ENCODE measurements at places on chromosomes 13 and 19.

DNA sequence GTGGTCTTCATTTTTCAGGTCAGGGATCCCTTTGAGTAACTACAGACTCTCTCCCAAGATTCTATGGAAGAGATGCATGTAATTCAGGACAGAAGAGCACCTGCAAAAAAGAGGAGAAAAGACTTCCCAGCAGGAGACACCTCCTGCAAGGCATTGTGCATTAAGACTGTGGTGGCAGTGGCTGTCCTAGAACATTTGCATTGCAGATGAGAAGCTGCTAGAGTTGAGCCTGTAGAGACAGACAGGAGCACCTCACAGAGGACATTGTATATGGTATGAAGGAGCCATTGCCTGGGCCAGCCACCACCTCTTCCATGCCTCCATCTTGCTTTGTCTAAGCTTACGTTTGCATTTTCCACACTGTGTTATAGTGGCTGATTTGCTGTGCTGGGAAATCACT is 11.2 kb upstream of the MYO16 start:
- no peak for DNase-seq

- peak; percentile 28 for DNase-seq
Observed at GRCh38 chr19:21604351-21604926, 99.0 kb downstream of the ZNF429 start.

- DNase-seq = peak; percentile 50
Observed at GRCh38 chr13:51818781-51819511, 15.0 kb upstream of the DHRS12 start.

- no peak for DNase-seq
Observed at GRCh38 chr13:98959291-98959690, 18.6 kb downstream of the DOCK9 start.

DNA sequence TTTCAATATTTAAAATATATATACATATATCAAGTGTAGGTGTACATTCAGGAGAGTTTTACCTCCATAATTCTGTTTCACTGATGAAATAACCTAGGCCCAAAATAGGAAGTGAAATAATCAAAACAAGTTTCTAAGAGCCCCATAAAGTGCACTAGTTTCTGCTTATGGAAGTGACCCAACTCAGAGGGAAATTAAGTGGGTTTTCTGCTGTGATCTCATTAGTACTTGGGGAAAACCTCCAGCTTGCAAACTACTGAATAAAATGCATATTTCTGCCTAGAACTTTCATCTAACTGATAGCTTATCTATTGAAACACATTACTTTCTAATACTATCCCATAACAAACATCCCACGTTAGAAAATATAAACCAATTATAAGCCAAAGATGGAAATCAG is 45.4 kb upstream of the MIR17HG start:
- no peak for DNase-seq

DNA sequence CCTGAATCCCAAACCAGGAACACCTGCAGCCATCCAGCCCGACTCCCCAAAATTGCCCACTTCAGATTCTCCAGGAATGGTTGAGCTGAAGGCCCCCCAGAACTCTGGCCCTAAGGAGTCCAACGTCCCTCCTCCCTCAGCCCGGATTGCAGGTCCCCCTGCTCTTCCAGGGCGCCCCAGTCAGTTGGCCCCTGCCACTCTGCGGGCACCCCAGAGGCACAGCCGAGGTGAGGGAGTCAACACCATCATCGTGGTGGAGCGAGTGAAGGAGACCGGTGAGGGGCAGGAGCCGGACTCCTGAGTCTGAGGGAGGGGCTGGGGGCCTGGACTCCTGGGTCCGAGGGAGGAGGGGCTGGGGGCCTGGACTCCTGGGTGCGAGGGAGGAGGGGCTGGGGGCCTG is 2.2 kb downstream of the GFY start:
- DNase-seq = no peak

DNA sequence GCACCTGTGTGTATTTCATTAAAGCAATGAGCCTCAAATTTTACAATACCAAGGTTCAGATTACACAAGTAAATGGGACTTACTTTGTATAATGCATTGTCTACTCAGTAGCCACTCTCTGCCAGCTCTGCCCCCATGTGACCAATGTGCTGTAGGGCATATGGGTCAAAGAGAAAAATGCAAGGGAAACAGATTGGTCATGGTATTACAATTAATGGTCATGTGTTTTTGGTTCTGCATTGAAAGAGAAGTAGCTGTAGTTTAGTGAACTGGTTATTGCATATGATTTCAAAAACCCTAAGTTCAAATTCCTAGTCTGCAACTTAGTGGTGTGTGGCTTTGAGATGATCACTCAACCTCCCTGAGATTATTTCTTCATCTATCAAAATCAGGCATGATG is 545.4 kb downstream of the SUCLA2 start:
- no peak for DNase-seq

DNA sequence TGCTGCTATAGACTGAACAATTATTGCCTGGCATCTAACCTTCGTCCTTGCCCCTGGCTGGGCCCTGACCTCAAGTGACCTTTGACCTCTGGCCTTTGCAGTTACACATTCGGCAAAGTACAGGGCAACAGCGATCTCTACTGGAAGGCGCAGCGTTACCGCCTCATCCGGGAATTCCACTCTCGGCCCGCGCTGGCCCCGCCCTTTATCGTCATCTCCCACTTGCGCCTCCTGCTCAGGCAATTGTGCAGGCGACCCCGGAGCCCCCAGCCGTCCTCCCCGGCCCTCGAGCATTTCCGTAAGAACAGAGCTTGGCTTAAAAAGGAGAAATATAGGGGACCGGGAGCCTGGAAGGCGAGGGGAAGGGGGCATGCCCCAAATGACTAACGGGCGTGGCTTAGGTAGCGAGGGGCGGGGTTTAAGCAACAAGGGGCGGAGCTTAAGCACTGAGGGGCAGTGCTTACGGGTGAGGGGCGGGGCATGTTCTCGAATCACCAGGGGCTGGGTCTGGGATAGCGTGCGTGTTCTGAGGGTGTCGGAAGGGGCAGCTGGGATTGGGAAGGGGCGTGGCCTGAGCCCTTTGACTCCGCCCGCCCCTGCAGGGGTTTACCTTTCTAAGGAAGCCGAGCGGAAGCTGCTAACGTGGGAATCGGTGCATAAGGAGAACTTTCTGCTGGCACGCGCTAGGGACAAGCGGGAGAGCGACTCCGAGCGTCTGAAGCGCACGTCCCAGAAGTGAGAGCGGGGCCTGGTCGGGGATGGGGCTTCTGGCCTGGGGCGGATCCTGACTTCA is 52.7 kb downstream of the TRPM4 start:
- peak; percentile 49 for DNase-seq

DNA sequence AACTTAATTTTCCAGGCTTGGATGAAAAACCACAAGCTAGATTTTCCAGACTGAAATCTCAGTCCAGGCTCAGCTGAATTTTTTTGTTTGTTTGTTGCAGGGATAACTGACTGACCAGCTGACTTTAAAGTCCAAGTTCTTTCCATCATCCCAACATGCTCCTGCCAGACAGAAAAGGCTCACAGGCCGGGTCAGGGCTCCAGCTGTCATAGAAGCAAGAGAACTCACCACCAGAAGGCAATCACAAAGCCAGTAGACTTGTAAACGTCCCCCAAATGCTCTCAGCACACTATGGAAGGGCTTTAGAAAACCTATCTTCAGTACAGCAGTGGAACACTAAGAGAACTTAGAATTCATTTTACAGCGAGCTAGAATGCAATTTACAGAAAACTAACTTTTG is 25.5 kb downstream of the DCLK1 start:
- no peak for DNase-seq

- DNase-seq = peak; percentile 43
Observed at GRCh38 chr19:13817018-13817614, 21.9 kb downstream of the ZSWIM4 start.

GRCh38 chr19:32098968-32099367 is 246.4 kb upstream of the ZNF507 start:
- no peak for DNase-seq

- DNase-seq = no peak
Observed at GRCh38 chr19:35911790-35912189, 3.7 kb upstream of the TYROBP start.

DNA sequence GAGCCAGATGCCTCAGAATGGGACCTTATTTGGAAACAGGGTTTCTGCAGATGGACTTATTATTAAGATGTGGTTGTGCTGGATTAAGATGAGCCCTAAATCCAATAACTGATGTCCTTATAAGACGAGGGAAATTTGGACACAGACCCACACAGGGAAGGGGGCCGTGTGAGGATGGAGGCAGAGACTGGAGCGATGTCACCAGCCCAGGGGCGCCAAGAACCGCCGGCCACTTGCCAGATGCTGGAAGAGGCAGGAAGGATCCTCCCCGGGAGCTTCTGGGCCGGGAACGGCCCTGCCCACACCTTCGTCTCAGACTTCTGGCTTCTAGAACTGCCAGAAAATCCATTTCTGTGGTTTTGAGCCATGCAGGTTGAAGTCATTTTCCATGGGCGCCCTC is 26.6 kb downstream of the GNG7 start:
- no peak for DNase-seq

- no peak for DNase-seq
Observed at GRCh38 chr19:50959731-50960500, 7.1 kb upstream of the KLK5 start.

GRCh38 chr13:42065414-42065813 is 17.0 kb downstream of the DGKH start:
- DNase-seq = no peak

DNA sequence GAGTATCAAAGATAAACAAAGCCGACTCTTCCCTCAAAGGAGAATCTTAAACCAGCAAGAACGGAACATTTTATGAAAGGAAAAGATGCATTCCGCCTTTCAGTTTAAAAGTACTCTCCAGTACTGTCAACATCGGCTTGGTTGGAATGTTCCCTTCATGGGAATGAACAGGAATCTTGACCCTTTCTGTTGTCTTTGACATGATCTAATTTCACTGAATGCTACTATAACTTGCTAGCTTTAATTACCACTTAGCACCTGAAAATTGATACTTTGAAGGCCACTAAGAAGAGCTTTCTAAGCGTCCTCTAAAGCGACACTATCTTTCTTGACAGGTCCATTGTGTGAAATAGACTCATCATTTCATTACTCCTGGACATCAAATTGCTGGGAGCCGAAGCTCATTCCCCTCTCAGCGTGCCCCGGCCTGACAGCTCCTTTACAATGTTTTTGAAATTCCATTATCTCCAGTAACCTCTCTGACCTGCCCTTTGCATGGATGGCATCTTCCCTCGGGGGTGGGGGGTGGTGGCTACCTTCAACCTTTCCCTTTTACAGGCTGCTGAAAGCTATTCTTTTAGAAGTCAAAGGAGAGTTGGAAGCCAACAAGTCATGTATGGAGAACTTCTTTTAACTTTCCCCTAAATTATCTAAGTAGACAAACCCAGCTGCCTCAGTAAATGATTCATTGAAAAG is 67.9 kb downstream of the EFNB2 start:
- no peak for DNase-seq

DNA sequence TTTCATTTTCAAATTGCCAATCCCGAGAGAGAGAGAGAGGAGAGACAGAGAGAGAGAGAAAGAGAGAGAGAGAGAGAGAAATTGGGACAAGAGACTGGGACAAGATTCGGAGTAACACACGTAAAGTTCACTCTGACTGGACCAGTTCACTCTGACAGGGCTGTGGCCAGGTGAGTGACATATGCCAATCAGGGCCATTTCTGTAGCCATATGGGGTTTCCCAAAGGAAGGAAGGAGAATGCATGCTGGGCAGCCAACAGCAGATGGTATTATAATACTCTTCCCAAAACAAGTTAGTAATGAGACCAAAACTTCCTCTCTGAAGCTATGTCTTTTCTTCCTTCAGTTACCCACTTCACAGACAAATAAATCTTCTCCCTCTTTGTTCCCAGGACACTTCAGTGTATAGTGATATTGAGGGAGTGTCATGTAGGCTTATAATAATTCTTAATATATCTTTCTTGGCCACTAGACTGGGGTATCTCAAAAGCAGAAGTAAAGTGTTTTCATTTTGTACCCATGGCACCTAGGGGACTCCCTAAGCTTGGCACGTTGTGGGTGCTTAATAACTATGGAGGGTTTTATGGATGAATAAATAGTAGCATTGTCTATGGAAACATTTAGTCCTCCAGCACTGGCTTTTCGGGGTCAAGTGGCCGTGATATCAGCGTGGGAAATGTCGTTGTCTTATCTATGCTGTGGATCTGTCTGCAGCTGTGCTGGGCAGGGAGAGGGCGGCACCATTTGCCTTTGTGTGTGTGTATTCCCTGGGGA is 51.6 kb downstream of the SERP2 start:
- DNase-seq = no peak

DNA sequence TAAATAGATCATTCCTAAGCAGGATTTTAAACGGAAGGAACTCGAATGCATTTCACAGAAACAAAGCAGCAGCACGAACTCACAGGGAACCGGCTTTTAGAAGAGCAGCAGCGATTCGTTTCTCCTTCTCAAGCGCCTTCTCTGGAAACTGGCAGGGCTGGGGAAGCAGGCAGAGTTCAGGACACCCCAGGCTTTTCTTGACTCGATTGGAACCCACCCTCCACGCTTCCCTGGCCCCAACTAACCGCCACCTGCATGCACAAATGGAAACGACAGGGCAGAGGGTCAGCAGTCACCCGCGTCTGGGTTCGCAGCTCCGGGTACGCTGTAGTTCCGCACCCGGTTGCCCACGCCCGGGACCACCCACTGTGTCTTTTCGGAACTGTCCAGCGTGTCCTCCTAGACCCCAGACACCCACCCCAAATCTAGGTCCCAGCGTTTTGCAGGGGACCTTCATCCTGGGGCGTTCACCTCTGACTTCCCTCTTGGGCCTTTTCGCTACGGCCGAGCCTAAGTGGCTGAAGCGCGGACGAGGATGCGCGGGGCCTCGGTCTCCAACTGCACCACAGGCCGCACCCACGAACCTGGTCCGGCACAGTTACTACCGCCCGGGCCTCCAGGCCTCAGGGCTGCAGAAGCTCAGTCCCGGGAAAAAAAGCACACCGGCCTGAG is 500 bp downstream of the ZFP30 start:
- DNase-seq = peak; percentile 18

- peak; percentile 44 for DNase-seq
Observed at GRCh38 chr13:113875837-113876281, 12.0 kb upstream of the GAS6 start.

DNA sequence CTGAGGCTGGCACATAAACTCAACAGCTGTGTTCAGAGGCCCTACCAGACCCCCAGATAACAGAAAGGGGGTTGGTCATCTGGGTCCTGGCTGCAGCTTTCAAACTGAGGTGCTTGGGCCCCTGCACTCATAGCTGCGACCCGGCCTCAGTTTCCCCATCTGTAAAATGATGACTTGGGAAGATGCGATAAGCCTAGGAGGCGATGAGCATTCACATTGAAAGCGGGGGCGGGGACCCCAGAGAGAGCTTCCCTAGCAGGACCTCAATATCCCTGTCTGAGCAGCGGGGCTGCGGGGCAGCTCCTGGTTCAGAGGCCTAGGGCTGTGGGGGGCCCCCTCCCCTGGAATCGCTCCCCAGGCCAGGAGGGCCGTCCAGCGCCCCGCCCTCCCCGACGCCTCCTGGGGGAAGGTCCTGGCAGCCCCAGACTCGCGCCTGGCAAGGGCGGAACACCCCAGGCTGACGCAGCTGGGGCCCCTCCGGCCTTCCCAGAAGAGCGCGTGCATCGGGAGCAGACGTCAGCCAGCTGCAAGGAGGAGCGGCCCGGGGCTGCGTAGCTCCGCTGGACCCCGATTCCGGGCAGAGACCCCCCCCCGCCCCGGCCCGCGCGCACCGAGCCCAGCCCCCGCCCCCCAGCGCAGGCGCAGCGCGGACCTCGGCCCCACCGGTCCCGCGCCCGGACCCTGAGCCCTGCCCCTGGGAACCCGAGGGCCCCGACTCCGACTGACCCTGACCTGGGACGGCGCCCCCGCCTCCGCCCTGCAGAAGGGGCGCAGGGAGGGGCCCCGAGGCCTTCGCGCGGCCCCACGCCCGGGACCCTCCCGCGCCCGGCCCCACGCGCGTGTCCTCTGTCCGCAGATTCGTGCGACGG is 3.5 kb downstream of the FSTL3 start:
- peak; percentile 41 for DNase-seq

GRCh38 chr13:98443329-98443728 is 133.6 kb downstream of the STK24 start:
- DNase-seq = no peak
